Non-pigmented ciliary epithelial cell (primary cell): ENCODE measurements at places on chromosomes 13 and 19.

DNA sequence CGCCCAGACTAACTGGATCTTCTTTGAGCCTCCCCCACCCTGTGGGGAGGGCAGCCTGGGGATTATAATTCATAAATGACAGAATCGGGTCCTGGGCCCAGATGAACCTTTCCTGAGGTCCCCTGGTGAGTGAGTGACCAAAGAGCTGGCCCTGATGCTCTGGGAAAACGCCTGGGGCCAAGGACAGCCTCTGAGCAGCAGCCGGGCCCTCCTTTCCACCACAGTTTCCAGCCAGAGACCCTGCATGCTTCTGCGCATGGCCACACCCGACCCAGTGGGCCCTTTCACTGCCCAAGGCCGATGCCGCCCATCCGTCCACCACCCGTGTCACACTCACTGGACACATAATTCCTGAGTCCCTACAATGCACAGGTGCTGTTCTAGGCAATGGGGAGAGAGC is 43.6 kb upstream of the CCNE1 start:
- no peak for DNase-seq

DNA sequence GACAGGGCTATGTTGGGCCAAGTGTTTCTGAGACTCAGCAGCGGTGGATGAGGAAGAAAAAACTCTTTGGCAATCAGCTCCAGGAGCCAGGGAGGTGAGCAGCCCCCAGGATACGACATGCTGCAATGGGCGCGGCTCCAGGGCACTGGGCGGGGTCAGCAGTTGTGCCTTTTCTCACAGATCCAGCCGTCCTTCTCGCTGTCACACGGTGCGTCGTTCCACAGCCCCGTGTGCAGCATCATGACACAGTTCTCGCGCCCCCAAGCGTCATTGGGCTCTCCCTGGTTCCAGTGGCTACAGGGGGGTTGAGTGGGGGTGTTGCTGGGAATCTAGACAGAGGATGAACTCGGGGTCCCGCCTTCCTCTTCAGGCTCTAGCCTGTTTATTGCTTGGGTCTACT is 2.7 kb downstream of the CLEC4G start:
- DNase-seq = no peak

- peak; percentile 92 for DNase-seq
Measured at GRCh38 chr13:106376401-106377112, 158.9 kb downstream of the EFNB2 start.

DNA sequence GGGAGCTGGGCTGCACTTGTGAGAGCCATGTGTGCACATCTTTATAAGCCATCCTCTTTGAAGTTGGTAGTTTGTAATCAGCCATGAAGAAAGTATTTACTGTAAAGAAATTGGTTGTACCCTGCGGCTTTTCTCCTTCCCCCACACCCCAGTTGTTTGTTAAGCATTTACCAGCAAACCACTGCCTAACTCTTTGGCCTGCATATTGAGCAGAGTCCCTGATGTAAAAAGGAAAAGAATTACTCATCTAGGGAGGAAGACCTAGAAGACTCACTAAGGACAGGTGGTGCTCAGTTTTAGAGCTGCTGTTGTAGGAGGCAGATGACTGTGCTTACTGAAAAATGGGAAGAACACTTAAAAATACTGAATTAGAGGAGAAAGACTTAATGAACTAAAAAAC is 245.3 kb downstream of the PCCA start:
- DNase-seq = no peak

- DNase-seq = no peak
Measured at GRCh38 chr13:98475522-98475921, 101.4 kb downstream of the STK24 start.
